ENCODE measurements at places on chromosomes 5 and 9.

DNA sequence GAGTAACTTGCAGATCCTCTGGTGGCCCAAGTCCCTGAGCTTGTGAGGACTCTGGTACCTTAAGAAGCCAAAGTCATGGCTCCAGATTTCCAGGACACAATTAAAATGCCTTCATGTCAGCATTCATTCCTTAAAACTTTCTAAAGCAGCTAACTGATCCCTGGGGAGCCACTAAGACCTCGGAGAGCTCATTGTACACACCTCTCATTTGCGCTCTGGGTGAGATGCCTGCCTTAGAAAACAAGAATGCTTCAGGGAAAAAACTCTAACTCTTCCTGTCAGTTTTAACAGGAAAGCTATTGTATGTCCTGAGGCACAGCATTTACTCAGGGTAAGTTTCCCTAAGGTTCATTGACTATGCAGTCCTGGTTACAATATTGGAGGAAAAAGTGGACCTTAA, 285.0 kb downstream of the EFNA5 start:
- peak overlapping the region; percentile 72 for H3K27ac ChIP-seq
- no peak for DNase-seq
- peaks cover 33% of the 10 kb centered on the region for H3K4me1 ChIP-seq
- no peaks in the 10 kb centered on the region for H3K36me3 ChIP-seq
- peak overlapping the region; percentile 15 for H3K4me3 ChIP-seq

GRCh38 chr9:18384066-18384465, 89.9 kb upstream of the ADAMTSL1 start:
- no peaks in the 10 kb centered on the region for H3K27me3 ChIP-seq
- no peak overlapping the region for H3K4me3 ChIP-seq
- H3K27ac ChIP-seq, result no peak overlapping the region
- H3K4me1 ChIP-seq, result no peaks in the 10 kb centered on the region
- no peaks in the 10 kb centered on the region for H3K36me3 ChIP-seq

GRCh38 chr9:108017671-108018070, 528.1 kb upstream of the KLF4 start:
- no peak overlapping the region for H3K4me3 ChIP-seq
- no peaks in the 10 kb centered on the region for H3K4me1 ChIP-seq
- no peaks in the 10 kb centered on the region for H3K36me3 ChIP-seq
- H3K27me3 ChIP-seq, result no peaks in the 10 kb centered on the region

GRCh38 chr5:176788091-176788490, 22.3 kb upstream of the UNC5A start:
- H3K36me3 ChIP-seq, result no peaks in the 10 kb centered on the region
- H3K27ac ChIP-seq, result no peak overlapping the region
- no peak for DNase-seq
- H3K27me3 ChIP-seq, result peaks cover 27% of the 10 kb centered on the region
- H3K4me1 ChIP-seq, result no peaks in the 10 kb centered on the region
- no peak overlapping the region for H3K4me3 ChIP-seq

GRCh38 chr5:146645342-146645741, 129.4 kb upstream of the GPR151 start:
- DNase-seq, result no peak
- H3K4me3 ChIP-seq, result no peak overlapping the region
- H3K4me1 ChIP-seq, result no peaks in the 10 kb centered on the region
- no peaks in the 10 kb centered on the region for H3K27me3 ChIP-seq
- peaks cover 10% of the 10 kb centered on the region for H3K36me3 ChIP-seq
- H3K27ac ChIP-seq, result no peak overlapping the region

DNA sequence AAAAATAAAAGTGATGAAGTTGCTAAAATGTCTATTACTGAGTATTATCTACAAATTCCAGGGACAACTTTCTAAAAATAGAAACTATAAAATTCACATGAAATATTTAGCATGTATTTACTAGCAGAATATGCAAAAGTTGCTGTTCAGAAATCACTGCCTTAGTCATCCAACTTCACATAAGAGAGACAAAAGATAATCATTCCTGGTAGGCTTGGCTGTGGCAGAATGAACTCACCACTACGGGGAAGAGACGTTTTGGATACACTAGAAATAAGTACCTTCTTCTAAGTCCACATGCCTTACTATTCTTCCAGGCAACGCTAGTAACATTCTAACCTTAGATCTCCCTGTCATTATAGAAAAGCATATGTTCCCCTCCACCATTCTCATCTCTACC, 272.2 kb downstream of the BNC2 start:
- DNase-seq, result no peak
- no peaks in the 10 kb centered on the region for H3K27me3 ChIP-seq
- H3K4me1 ChIP-seq, result no peaks in the 10 kb centered on the region
- H3K36me3 ChIP-seq, result no peaks in the 10 kb centered on the region
- no peak overlapping the region for H3K27ac ChIP-seq

DNA sequence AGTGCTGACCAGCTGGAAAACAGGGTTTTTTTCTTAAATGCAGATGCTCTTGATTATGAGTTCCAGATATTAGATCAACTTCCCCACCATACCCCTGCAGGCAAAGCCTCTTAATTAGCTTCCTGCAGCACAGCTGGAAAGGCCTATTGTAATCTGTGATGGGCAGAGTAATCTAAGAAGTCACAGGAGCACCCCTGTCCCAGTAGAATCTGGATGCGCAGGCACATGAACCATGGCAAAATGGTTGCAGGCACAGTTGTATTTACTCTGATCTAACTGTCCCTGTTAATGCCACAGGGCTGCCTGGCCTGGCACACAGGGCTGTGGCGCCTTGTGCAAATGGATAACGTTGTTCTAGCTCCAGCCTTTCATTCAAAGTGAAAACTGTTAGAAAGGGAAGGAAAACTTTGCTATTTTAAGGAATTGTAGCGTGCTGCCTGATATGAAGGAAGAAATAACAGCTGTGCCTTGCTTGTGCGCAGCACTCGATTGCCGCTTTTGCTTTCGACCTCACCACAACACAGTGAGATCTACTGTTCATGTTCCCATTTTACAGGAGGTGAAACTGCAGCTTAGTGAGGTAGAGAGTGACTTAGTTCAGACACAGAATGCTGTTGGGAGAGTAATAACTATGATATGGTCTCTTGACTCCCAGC, 2.3 kb downstream of the TGFBI start:
- H3K27me3 ChIP-seq, result peaks cover 22% of the 10 kb centered on the region
- H3K4me3 ChIP-seq, result peak overlapping the region; percentile 29
- no peaks in the 10 kb centered on the region for H3K36me3 ChIP-seq
- peaks cover 25% of the 10 kb centered on the region for H3K4me1 ChIP-seq
- DNase-seq, result no peak

DNA sequence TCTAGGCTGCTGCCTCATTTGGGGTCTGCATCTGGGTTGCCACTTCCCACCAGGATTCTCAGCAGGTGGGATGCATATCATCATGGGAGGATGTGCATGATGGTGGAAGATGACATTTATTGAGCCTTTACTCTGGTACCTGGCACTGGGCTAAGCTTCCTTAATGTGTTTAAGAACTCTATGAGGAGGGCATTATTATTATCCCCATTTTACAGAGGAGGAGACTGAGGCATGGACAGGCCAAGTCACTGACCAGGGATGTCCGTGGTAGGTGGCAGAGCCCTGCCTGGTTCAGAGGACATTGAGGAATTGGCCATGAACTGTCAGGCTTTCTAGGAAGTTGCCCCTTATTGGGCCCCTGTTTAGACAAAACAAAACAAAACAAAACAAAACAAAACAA, 31.1 kb upstream of the TIFAB start:
- H3K4me3 ChIP-seq, result no peak overlapping the region
- DNase-seq, result no peak
- peaks cover 18% of the 10 kb centered on the region for H3K27me3 ChIP-seq
- no peaks in the 10 kb centered on the region for H3K4me1 ChIP-seq

DNA sequence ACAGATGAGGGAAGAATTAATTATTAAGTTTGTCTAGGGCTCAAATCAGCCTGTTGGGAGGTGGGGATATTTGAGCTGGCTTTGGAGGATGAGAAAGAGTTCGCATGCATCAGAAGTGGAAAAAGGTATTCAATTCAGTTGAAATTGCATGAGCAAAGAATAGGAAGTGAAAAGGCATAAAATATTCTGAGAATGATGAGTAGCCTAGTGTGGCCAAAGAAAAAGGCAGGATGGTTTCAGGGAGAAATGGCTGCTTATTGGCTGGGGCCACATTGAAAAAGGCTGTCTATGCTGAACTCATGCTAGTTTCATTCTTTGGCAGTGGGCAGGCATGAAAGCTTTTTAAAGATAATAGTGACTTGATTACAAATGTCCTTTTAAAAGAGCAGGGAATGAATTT, 235.4 kb upstream of the RIOK2 start:
- H3K4me3 ChIP-seq, result no peak overlapping the region
- no peak overlapping the region for H3K27ac ChIP-seq
- H3K36me3 ChIP-seq, result no peaks in the 10 kb centered on the region
- no peak for DNase-seq
- H3K27me3 ChIP-seq, result no peaks in the 10 kb centered on the region

- peaks cover 5% of the 10 kb centered on the region for H3K4me1 ChIP-seq
- no peak for DNase-seq
- peaks cover 29% of the 10 kb centered on the region for H3K36me3 ChIP-seq
Measured at GRCh38 chr5:112795342-112795741, 57.7 kb downstream of the APC start.

DNA sequence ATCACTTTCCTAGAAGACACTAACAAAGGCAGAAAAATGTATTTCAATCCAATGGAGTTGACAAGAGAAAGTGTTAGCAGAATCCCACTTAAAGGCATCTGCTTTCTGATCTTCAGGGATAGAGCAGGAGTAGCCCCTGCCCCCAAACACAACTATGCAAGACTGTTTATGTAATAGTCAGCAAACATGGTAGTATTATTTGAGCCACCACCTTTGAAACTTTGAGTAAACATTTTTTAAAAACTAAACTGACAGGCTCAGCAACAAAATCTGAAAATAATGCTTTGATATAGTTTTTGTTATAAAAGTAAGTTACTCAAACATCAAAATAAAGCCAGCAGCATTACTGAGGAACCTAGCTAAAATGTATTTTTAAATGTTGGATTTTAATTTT, 4.8 kb downstream of the ELL2 start:
- H3K36me3 ChIP-seq, result peaks cover 22% of the 10 kb centered on the region
- peaks cover 49% of the 10 kb centered on the region for H3K4me1 ChIP-seq
- no peak overlapping the region for H3K4me3 ChIP-seq
- no peak overlapping the region for H3K27ac ChIP-seq
- H3K27me3 ChIP-seq, result no peaks in the 10 kb centered on the region

DNA sequence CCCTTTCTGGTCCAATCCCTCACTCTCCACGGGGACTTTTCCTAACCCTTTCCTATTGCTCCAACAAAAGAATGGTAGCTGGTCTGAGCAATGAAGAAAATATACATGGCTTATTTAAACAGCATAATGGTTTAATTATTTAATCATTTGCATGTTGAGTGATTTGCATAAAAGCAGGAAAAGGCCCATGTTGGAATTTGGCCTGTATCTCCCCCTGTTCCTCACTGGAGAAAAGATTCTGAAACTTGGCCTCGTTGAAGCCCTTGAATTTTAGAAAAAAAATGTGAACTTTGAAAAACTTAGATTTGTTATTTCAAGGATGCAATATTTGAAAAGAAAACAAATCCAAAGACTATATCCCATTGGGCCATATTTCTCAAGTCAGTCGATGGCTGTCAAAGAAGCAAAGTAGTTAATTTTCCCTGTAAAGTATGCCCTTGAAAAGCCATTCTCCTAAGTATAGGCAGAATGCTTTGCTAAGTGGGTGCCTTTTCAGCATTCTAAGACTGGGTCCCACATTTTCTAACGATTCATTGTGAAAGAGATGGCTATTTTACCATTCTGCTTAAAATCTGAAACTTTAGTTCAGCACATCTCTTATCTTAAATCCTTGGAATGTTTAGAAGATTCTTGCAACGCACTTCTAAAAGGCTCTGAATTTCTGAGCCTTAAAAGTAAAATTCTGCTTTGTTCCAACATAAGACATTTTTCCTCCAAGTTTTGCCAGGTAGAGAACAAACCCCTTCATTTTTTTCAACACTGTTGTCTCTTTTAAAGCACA, 428.8 kb downstream of the ARHGEF28 start:
- no peak for DNase-seq
- no peaks in the 10 kb centered on the region for H3K36me3 ChIP-seq
- H3K27me3 ChIP-seq, result peaks cover 9% of the 10 kb centered on the region

GRCh38 chr5:147413266-147413665, 96.6 kb downstream of the DPYSL3 start:
- no peak overlapping the region for H3K27ac ChIP-seq
- no peak for DNase-seq
- no peaks in the 10 kb centered on the region for H3K36me3 ChIP-seq
- no peak overlapping the region for H3K4me3 ChIP-seq
- H3K27me3 ChIP-seq, result peaks cover 5% of the 10 kb centered on the region
- H3K4me1 ChIP-seq, result no peaks in the 10 kb centered on the region

- H3K27ac ChIP-seq, result no peak overlapping the region
- no peaks in the 10 kb centered on the region for H3K4me1 ChIP-seq
- H3K27me3 ChIP-seq, result no peaks in the 10 kb centered on the region
- H3K4me3 ChIP-seq, result no peak overlapping the region
- no peak for DNase-seq
Measured at GRCh38 chr5:113806904-113807303, 293.4 kb downstream of the YTHDC2 start.

DNA sequence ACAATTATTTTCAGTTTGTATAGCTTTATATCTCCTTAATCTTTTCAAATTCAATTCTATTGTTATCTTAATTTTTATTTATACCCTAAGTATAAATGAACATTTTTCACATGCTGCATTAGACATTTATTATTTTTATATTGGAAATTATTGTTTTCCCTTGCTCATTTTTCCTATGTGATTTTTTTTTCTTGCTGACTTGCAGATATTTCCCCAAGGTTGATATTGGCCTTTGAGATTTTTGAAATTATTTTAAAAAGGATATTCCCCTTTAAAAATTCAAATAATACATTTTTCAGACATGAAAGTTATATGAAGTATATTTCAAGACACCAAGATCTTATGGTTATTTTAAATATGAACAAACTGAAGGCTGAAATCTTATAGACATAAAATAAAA, 234.2 kb downstream of the TRIM36 start:
- no peak for DNase-seq
- H3K27me3 ChIP-seq, result no peaks in the 10 kb centered on the region
- H3K4me3 ChIP-seq, result no peak overlapping the region
- H3K4me1 ChIP-seq, result no peaks in the 10 kb centered on the region
- H3K36me3 ChIP-seq, result peaks cover 9% of the 10 kb centered on the region
- no peak overlapping the region for H3K27ac ChIP-seq

GRCh38 chr5:163695830-163696578, 190.6 kb downstream of the MAT2B start:
- peaks cover 5% of the 10 kb centered on the region for H3K27me3 ChIP-seq
- H3K36me3 ChIP-seq, result no peaks in the 10 kb centered on the region
- H3K4me3 ChIP-seq, result no peak overlapping the region
- no peak for DNase-seq

DNA sequence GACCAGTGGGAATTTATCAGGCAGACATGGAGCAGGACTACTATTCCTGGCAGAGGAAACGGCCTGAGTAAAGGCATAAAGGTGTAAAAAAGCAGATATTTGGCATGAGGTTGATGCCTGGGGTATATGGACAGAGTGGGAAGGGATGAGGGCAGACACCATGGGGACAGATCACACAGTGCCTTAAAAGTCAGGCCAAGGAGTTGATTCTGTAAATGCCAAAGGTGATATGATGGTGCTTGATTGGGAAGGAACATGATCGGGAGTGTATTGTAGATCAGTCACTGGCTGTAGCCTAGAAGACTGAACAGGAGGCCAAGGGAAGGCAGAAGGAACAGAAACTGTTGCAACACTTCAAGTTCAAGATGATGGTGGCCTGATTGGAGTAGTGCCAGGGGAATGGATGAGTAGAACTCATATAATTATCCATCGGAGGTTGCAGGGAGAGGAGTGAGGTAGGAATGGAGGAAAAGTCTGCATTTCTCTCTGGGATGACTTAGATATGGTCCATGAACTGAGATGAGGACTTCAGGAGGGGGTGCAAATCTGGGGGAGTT, 594.3 kb upstream of the KLF4 start:
- DNase-seq, result no peak
- H3K27me3 ChIP-seq, result no peaks in the 10 kb centered on the region
- H3K4me3 ChIP-seq, result no peak overlapping the region
- no peaks in the 10 kb centered on the region for H3K4me1 ChIP-seq
- no peak overlapping the region for H3K27ac ChIP-seq
- no peaks in the 10 kb centered on the region for H3K36me3 ChIP-seq
